ENCODE measurements at places on chromosomes 2 and 18. TPM values are rescaled to one million over a fixed set of nuclear protein-coding genes. Genes with fewer than 3 reads are reported as not detected.

Gene TCF23
- total RNA-seq: not detected

DNA sequence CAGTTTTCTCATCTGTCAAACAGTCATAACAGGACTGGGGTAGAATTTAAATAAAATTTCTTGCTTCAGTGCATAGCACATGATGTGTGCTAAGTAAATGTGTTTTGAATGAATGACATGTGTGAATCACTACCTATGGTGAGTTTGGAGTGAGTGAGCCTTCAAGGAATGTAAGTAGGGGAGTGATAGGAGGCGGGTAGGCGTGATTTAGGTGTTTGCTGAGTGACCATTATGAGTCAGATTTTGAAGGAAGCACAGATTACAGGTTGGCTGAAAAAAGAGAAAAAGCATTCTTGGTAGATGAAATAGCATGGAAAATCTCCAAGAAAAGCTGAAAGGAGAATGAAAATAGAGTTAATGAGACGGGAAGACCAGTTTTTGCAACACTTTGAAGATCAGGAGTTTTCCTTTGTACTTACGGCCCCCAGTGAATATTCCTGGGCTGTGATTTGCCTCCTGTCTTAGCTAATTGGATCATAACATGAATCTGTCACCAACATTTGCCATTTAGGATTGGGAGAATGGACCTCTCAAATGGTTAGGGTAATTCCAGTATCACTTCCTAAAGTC, 136.9 kb upstream of the GATA6 start:
- DNase-seq: no peak

GRCh38 chr2:233544200-233544610, 22.4 kb downstream of the USP40 start:
- no peak for DNase-seq

- no peak for DNase-seq
Observed at GRCh38 chr2:111042261-111042660, 78.5 kb upstream of the BCL2L11 start.

GRCh38 chr18:67916097-67916496, 399.6 kb upstream of the DSEL start:
- no peak for DNase-seq

- no peak for DNase-seq
Observed at GRCh38 chr2:62112179-62112578, 83.7 kb upstream of the B3GNT2 start.

DNA sequence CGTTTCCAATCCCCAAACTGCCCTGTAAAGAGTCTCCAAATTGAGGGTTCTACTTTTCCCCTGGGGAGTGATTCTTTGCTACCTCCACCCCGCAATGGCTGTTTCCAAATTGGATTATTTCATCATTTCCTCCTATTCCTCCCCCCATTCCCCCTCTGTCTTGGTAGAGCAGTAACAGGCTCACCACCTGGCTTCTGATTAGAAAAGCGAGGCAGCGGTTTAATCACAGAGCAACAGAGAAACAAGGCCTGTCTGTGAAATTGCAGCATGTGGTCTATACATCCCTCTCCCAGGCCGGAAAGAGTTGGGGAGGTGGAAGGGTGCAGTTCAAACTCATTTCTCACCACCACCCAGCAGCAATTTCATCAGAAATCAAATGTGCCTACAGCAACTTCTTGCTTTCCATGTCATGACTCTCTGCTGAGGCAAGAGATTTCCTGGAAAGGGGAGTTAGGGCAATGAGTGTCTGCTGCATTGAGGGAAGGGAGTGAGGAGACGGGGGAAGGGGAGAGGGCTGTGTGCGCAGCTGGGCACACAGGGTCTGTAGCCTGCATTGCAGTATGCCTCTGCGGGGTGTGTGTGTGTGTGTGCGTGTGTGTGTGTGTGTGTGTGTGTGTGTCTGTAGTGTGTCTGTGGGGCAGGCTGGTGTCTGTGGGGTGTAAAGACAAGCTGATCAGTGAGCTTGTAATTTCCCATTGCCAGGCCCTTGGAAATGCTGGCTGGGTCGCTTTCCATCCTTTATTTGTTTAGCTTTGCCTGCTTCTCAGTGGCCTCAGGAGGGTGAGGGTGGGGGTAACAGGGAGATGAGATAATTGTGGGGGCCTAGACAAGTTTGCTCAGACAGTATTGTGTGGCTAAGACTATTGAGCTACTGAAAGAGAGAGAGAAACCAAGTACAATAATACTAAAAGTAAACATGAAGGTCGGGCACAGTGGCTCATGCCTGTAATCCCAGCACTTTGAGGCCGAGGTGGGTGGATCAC, 13.5 kb upstream of the IGFBP2 start:
- DNase-seq: no peak

DNA sequence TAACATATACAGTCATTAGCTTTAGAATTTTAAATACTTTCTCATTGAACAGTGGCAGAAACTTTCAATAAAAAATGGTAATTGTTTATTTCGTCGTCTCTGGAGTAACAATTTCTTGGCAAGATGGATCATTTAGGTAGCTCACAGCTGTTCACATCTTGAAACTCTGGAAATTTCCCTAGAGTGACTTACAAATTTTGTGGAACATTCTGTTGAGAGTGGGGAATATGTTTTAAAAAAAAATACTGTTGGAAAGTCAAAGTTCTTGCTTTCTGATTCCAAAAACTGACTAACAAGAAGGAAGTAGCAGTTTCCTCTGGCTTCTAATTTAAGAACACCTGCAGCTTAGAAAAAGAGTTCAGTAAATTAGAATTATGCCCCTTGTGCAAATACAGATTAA, 11.2 kb upstream of the CALCRL start:
- DNase-seq: no peak

DNA sequence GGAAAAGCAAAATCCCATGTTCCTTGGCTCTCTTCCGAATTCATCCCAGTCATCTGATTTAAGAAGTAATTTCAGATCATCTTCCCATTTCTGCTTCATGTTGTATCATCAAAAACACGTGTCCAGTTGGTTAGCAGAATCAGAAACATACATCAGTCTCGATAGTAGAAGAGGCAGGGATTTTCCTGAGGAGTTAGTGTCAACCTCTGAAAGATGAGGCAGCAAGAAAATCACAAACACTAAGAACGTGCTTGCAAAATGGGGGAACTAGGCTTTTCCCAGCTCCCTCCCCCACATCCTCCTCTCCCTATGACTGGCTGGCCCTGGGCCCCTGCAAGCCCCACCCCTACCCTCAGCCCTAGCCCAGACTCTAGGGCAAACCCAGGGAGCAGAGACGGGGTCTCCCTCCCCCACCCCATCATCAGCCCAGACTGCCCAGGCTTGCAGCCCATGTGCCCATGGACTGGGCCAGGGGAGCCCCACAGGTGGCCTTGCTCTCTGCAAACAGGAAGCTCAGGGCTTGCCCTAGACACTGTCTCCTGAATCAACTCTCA, 161.0 kb upstream of the ID2 start:
- DNase-seq: no peak

DNA sequence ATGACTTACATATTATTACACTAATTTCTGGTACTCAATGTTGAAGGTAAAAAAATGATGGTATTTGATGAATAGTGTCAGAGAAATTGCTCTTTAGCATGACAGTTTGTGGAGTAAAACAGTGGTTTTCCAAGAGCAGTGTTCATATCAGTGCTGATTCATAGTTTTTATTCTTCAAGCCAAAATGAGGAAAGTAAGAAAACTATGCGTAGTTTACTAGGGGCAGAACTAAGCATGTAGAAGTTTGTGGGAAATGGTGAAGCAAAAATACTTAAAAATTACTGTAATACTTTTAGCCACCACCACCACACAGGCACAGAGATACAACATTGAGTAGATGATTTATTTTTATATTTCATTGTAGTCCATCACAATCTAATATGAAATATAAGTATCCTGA, 137.3 kb downstream of the ZNF804A start:
- no peak for DNase-seq

Gene VWC2L
- total RNA-seq: under 0.01 TPM

DNA sequence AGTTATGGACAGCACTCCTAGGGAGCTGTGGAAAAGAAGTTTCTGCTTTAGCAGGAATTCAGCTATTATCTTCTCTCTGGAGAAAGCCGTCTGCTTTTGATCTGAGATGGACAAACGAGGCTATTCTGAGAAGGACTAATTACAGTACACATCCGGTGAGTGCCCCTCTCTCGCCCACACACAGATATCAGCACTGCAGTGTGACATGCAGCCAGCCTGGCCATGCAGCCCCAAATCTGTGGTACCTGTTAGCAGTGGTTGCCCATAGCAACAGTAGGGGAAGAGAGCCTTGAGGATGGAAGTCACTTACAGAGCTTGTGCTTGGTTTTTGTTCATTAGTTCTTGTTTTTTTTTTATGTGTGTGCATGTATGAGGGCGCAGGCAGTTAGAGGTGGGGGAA, 73.9 kb upstream of the TRIB2 start:
- no peak for DNase-seq

DNA sequence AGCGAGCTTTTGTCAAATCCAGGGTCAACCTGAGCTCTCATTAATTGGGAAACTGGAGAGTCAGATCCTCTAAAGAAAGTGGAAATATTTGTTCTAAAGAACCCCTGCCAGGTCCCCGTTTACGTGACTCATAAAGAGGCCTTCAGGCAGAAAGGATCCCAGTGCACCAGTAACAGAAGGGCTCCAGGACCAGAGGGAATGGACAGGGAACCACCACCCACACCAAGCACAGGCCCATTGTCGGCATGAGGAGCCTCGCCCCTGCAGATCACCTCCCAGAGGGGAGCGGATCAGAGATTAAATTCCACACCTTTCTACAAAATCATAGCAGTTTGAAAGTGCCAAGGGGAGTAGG, 16.4 kb upstream of the C1QL2 start:
- no peak for DNase-seq

DNA sequence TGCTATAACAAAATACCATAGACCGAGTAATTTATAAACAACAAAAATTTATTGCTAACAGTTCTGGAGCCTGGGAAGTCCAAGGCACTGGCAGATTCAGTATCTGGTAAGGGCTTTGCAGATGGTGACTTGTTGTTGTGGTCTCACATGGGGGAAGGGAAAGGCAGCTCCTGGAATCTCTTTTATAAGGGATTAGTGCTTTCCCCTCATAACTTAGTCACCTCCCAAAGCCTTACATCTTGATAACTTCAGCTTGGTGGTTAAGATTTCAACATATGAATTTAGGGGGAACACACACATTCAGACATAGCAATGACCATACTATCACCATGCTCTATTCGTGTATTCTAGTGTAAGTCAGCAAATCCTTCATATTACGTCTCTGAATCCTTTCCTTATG, 447.6 kb upstream of the TCF4 start:
- no peak for DNase-seq

Gene ABCG8
- under 0.01 TPM for total RNA-seq

- DNase-seq: no peak
Observed at GRCh38 chr2:121955426-121955825, 200.0 kb downstream of the TSN start.

Gene FOXI3
- not detected for total RNA-seq

- DNase-seq: no peak
Observed at GRCh38 chr2:228369400-228370031, 188.0 kb upstream of the SPHKAP start.

- peak; percentile 56 for DNase-seq
Observed at GRCh38 chr2:216023055-216023648, 9.8 kb upstream of the MREG start.

GRCh38 chr18:35331367-35332087, 12.7 kb downstream of the ZNF24 start:
- DNase-seq: no peak

Gene THSD7B
- total RNA-seq: not detected

DNA sequence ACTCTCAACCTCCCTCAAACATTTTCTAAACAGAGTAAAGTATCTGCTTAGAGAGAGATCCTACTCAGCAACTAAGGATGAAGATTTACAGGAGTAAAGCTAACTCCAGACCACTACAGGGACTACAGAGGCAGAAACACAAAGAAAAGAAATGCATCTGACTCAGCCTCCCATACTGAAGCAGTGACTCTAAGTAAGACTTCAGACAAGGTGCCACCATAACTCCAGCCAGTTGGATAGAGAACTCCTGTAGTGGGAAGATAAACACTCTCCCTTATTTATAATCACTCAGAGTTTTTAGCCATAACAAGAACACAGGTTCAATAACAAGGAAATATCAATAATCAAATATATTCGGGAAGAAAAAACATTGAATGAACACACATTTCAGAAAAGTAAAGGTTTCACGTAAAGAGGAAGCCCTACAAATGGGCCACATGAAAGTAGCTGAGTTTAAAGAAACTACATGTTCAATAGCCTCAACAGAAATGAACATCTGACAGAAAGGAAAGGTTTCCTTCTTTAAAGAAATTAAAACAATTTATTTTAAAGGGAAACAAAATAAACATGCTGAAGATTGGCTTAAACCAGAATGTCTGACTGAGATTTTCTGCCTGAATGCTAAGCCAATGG, 519.9 kb downstream of the KCNJ3 start:
- no peak for DNase-seq

GRCh38 chr2:176398243-176399073, 129.2 kb downstream of the MTX2 start:
- no peak for DNase-seq

Gene C2orf92
- total RNA-seq: 5.1 TPM

Gene APLF
- 5.4 TPM for total RNA-seq

Gene DYSF
- 0.81 TPM for total RNA-seq

- no peak for DNase-seq
Observed at GRCh38 chr18:13661779-13662256, 64.5 kb downstream of the FAM210A start.

DNA sequence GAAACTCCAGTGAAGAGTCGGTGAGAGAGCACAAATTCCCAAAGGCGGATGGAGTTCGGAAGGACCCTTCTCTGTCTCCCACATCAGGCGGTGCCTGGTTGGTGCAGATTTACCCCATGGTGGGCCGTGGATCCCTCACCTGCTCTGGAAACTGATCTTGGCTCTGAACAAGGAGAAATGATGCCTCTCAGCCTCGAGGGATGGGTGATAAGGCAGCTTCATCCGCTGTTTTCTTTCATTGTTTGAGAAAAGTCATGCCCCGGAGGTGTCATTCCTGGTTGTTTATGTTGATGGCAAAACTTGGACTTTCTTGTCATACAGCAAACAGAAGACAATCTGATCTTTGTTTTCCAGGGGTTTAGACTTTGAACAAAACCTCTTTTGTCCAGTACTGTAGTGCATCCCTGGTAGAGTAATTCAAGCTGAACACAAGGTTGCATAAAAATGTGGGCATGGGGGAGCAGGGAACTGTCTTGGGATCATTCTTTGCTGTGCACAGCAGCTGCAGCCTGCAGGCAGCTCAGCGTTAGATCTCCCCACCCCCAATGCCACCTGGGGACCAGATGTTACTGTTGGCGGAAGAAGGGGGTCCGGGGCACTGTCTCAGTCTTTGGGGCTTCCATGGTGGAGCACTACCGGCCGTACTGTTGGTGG, 81.3 kb downstream of the NFATC1 start:
- DNase-seq: no peak

GRCh38 chr18:56532176-56532840, 106.1 kb downstream of the TXNL1 start:
- no peak for DNase-seq
